ENCODE measurements at places on chromosomes 12 and 14.

- DNase-seq, result no peak
Observed at GRCh38 chr12:22180705-22181104, 134.7 kb downstream of the CMAS start.

GRCh38 chr14:35532783-35533356 is 1.1 kb upstream of the INSM2 start:
- no peak for DNase-seq

DNA sequence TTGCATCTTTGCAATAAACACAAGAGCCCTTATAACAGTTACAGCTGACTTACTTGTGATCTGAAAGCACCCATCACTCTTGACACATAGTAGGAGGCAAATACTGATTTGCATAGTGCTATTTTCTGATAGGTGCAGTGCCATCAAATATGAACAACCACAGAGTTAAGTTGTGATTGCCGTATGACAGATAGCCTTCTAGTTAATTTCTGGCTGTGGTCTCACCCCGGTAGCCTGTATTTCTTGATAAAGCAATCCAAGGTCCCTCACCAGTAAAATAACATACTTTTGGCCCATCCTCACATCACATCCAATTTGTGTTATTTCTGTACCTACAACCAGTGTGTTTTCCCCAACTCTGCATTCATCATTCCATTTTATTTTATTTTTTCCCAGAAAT is 23.3 kb upstream of the STYK1 start:
- no peak for DNase-seq

DNA sequence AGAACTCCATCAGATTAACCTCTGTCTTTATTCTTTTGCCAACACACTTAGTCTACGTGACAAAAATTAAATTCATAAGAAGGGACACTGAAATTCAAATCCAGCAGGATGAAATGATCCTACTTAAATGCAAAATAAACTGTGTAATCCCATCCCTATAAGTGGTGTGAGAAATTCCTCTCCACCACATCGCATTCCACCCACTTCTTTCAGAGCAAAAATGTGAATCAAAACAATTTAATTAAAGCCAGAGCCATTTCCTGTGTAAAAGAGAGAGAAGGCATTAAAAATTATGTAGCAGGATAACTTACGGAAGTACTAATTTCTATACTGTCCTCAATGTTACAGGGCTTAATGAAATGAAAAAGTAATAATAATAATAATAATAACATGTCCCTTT is 844.3 kb downstream of the GALC start:
- no peak for DNase-seq

GRCh38 chr12:71438670-71439361 is 782 bp upstream of the LGR5 start:
- no peak for DNase-seq

DNA sequence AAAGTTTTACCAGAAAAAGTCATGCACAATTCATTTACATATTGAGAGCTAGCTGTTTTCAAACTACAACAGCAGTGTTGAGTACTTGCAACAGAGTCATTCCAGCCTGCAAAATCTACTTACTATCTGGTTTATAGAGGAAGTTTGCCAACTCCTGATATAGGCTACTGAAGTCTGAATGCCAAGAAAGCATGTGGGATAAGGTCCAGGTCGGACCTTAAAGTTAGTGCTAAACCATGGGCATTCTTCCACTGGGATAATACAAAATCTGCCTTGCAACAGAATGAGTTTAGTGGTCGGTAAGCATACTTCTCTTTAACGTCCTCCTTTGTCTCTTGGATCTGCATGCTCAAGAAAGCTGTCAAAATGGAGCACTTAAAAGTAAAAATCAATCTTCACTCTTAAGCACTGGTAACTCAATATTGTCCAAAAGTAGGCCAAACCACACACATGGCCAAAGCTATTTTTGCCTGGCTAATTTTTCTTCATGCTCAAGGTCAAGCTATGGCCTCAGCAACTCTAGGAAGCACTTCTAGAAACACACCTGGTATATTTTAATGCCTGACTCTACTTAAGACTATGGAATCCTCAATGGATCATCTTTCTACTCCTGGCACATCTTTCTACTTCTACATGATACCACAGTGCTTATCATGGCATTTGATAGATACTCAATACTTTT is 364.9 kb upstream of the KITLG start:
- DNase-seq, result no peak

- no peak for DNase-seq
Observed at GRCh38 chr14:57704763-57705162, 161.1 kb downstream of the SLC35F4 start.

Measured in activated T-cell treated with anti-CD3 and anti-CD28 coated beads for 24 hours (primary cell).